ENCODE measurements at places on chromosomes 4 and X.

- no peak for DNase-seq
These were observed 36.9 kb downstream of the GPAT3 start for GRCh38 chr4:83572848-83573247.

DNA sequence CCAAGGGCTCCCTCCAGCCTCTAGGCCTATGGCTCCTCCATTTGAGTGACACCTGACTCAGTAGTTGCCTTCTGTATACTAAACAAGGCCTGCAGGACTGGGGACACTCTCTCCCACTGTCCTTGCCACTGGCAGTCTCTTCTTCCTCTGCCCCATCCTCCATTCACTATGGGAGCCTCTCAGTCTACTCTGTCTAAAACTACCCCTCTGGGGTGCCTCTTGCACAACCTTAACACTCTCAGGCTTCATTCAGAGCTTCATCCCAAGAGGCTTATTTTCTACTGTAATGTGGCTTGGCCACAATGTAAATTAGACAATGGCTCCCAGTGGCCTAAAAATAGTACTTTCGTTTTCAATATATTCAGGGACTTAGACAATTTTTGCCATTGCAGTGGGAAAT lies 133.0 kb downstream of the ZC4H2 start:
- DNase-seq, result no peak

- no peak for DNase-seq
These were observed 684.5 kb upstream of the CT83 start for GRCh38 chrX:117147249-117147648.

DNA sequence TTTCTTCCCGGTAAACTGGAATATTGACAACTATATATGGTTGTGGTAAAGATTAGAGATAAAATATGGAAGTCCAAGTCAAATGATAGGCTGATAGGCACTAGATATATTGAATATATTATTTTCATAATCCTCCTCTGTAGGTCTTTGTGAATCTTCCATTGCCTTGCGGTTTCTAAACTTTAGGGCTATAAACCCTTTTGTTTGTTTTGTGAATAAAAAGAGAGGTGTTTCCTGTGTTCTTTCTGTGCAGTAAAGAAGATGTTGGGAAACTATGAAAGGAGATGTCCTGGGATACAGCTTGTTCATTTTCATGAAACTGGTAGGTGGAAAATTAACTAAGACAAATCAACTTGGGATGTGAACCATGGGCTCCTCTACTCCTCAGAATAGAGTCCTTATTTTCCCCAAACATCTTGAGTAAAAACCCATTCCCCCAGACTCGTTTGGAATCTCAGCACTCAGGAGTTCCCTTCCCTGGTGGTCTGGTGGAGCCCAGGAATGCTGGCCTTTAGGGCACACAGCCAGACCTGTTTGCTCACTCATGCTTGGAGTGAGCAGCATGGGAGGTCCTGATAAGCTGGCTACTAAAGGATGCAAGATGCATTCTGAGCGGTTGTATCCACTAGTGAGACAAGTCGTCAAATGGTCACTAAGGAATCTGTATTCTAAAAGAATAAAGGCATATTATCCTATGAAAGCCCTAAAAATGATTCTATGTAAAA lies 22.2 kb downstream of the PRDM8 start:
- DNase-seq, result peak; percentile 26

DNA sequence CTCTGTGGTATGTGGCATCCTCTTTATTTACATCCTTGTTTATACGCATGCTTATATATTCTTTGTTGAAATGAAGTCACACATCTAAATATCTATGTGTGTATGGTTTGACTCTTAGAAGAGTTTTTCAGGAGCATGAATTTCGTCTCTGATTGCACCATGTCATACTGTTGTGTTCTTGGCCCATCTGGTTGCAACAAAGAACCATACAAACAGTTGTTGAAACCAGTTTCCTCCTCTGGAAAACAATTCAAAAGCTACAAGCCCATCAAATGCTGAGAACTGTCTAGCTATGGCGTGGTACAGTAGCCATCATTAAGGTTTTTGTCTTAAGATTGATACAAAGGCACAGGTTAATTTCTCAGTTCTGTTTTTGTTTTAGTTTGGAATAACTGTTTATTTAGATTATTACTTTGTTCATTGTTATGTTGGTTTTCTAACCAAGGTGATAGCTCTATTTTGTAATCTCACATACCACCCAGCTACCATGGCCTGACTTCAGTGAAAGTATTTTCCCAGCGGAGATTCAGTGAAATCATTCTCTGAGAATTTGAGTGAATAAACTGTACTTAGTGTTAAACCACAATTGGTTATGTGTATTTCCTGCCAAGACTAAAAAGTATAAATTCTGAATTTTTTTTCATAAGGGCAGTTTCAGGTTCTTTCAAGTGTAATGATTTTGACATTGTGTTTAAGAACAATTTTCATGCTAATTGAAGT lies 91.0 kb downstream of the ARHGAP24 start:
- peak; percentile 73 for DNase-seq

- DNase-seq, result no peak
These were observed 508.7 kb downstream of the TRIML1 start for GRCh38 chr4:188647820-188648370.

DNA sequence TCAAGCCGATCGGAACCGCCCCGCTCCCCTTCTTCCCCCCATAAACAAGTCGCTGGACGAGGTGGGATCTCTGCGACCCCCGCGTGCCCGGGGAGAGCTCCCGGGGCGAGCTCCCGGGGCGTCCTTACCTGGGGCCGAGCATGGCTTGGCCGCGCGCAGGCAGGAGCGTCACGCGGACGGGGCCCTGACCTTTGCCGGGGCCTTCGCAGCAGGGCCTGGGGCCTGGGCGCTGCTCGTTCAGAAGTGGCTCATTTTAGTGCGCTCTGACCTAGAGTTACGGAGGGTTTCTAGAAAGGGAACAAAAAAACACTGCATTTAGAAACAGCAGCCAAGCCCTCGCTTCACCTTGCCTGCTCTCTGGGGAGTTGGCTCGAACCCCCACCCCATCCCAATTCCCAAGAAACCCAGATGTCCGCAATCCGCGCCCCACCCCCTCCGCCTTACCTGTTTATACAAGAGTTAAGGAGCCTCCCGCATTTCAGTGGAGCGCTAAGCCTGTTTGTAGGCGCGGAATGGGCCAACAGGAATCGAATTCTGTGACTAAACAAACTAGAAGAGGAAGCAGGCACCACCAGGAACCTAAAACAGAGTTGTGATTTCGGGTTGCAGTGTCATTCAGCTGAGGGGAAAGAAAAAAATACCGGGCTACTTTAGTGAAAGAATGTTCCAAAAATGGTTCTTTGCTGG lies 814 bp upstream of the RBM47 start:
- DNase-seq, result no peak

- DNase-seq, result no peak
These were observed 13.8 kb upstream of the CDKL2 start for GRCh38 chr4:75644095-75644494.

DNA sequence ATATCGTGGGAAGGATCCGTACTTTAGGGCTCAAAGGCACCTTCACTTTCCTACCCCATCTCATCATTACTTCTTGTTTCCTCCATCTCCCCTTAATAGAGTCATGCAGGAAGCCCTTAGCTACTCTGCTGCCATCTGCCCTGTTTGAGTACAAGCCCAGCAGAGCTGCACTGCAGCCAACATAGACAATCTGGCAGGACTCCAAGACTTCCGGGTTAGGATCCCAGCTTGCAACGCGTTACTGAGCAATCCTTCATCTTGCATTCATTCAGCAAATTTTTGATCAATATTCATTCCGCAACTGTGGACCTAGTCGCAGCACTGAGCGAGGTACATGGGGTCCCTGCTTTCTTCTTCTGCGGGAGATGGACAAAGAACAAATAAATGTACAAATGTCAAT lies 344.9 kb downstream of the BCOR start:
- peak; percentile 42 for DNase-seq

- DNase-seq, result no peak
These were observed 485.1 kb downstream of the TRIML1 start for GRCh38 chr4:188624370-188624769.

DNA sequence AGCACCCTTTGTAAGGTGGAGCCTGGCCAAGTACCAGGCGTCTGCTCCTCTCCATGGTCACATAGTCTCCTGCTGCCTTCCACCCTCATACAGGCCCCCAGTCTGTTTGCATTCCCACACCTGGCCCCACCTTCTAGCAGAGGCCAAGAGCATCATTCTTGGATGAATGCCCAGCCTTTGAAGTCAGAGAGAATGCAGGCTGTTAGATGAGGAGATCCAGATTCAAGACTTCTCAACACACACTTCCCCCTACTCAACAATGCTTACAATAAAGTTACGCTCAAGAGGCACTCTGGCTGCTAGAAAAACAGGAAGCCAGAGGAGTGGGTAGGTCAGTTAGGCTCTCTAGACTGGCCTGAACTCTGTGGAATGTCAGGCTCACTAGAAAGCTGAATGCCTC lies 43.3 kb downstream of the SHROOM4 start:
- no peak for DNase-seq

DNA sequence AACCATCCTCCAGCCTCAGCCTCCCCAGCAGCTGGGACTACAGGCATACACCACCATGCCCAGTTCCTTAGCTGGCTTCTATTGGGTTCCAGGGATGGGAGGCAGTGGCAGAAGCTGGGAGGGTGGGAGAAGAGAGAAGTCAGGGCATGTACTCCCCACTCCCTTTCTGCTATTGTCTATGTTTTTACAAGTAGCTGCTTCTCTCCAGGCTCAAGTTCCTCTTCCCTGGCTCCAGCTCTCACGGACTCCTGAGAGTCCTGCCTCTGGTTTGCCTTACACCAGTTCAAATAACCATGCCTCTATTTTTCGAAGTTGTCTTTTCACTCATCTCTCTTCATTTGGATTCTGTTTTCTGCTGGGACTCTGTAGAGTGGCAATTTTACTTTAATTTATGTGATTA lies 2.9 kb downstream of the TBC1D9 start:
- DNase-seq, result no peak

DNA sequence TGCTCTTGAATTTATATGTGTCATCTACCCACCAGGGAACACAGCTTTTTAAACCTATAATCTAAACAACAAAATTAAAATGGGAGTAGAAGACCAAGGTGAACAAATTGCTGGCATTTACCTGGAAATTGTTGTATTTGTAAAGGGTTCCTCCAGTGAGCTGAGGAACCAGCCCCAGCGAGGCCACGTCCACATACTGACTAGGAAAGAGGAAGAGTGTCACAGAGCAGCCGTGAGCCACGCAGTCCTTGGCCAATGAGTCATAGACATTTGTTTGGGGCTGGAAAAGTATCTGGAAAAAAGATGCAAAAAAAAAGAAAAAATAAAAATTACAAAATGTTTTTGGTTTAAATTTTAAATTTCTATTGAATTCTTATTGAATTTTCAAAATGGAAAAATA lies 58.7 kb downstream of the METTL14 start:
- DNase-seq, result peak; percentile 59

DNA sequence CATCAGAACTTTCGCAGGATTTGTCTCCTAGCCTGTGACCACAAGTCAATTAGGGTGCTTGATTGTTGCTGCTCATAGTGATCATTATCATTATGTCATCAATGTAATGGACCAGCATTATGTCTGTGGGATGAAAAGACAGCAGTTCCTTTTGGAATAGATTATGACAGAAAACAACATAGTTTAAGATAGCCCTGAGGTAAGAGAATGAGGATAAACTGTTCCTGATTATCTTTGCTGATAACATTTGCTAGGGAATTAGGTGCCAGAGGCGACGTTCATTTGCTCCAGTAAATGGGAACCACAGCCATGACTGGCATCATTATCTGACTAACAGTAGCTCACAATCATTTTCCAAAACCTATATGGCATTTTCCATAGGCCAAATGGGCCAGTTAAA lies 12.7 kb upstream of the THOC2 start:
- DNase-seq, result no peak

GRCh38 chr4:1012034-1012739 lies 761 bp downstream of the FGFRL1 start:
- no peak for DNase-seq

DNA sequence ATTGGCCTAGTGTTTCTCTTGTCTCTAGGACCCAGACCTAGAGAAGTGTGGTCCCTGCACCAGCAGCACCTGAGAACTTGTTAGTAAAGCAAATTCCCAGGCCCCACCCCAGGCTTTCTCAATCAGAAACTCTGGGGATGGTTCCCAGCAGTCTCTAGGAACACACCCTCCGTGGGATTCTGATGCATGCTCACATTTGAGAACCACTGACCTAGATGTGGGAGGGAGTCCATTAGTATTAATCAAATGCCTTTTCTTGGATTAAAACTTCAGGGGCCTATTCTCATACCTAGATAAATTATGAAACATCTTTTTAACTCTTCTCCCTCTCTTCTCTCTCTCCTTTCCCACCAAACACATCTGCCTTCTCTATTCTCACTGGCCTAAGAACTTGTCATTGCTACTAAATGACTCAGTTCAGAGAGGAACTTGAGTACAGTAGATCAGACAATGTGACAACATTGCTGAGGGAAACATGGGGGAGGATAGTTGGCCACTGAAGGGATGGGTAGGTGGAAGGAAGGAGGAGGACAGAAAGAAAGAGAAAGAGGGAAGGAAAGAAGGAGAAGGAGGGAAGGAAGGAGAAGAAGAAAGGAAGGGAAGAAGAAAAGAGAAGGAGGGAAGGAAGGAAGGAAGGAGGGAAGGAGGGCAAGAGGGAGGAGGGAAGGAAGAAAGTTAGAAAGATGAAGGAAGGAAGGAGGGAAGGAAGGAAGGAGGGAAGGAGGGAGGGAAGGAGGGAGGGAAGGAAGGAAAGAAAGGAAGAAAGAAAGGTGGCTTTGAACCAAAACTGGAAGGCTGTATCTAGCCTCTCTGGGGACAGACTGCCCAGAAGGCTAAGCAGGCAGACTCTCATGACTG lies 132.7 kb upstream of the MAP3K15 start:
- DNase-seq, result peak; percentile 74

DNA sequence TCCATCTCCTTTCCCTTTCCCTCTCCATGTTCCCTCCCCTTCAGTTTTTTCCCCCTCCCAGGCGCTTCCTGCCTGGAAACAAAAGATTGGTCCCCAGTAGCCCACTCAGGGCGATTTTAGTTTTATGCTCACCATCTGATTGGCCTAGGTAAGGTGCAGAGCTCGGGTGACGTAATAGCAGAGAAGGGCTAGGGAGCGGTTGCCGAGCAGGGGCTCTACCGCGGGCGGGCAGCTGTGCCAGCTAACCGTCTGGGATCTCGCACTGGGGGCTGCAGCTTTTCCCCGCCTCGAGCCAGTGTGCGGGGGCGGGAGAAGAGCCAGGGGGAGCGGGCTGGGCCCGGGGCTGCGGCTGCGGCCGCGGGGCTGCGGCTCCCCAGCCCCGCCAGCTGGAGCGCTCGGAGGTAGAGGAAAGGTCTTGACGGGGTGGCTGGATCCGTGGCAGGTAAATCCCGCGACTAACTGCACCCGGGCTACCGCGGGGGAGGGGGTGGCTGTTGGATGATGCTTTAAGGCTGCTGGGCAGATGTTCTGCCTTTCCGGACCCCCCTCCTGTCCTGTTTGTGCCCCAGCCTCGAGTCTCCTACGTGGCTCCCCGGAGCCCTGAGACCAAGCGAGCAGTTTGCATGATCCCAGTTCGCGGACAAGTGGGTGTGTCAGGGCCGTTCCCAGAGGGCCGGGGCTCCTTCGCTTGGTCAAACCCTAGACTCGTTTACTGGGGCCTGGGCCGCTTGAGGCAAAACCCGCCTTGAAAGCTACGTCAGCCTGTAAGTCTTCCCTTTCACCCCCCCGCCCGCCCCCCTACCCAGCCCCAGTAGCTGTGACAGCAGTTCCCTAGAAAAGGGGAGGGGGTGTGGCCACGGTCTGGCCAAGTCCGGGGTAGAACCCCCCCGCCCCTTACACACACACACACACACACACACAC lies at the start of gene PAK3:
TSS of gene PAK3 (plus strand) at position 218 of the 922 bp plus-strand sequence. CDS start 26,913 bp downstream, outside the sequence.
- peak; percentile 48 for DNase-seq
